ENCODE measurements at places on chromosomes 4 and X.

GRCh38 chr4:94352996-94353395, 10.4 kb upstream of the HPGDS start:
- no peak for DNase-seq

DNA sequence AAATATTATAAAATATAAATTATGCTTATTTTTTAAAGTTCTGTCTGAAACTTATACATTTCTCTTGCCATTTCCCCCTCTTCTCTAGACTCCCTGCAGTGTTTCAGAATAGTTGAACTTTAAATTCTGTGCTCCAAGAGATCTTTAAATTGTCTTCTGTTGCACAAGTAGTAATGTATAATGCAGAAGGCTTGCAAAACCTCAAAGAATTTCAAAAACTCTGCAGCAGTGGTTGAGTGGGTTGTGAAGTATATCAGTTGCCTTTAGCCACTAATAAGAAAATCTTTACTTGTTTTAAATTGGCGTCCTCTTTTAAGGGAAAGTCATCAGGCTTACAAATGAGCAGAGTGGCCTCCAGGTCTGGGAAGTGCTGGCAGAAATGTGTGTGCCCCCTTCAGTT, 1153.3 kb upstream of the PABPC4L start:
- DNase-seq, result no peak

- no peak for DNase-seq
These were observed 211.9 kb upstream of the KIT start for GRCh38 chr4:54445866-54446265.

DNA sequence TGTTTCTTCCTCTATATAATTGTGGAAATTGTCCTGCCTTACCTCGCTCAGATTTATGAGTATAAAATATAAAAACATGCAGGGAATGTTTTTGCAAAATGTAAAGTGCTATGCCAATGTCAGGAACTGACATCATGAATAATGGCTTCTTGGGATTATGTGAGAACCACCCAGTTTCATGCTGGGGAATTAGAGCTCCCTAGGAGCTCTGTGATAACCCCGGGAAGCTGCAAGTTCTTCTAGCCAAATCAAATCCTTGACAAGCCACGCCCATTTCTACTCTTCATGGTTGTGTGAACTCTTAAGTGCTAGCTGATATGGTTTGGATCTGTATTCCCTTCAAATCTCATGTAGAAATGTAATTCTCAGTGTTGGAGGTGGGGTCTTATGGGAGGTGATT, 85.9 kb upstream of the PAK3 start:
- no peak for DNase-seq

DNA sequence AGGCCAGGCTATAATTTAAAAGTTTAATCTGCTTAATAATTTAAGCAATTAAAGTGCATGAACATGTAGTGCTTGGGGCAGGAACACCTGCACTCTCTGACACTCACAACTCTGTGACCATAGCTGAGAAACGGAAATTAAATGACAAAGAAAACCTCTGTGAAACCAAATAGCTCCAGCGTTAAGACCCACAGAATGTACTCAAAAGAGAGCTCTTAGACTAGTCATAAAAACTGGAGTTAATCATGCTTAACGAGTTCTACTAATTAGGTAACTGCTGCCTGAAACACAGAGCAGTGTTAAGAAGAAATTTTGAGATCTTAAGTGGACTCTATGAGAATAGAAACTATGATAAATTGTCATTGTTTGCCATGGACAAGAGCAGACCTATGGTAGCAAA, 174.4 kb upstream of the SPIN4 start:
- no peak for DNase-seq

DNA sequence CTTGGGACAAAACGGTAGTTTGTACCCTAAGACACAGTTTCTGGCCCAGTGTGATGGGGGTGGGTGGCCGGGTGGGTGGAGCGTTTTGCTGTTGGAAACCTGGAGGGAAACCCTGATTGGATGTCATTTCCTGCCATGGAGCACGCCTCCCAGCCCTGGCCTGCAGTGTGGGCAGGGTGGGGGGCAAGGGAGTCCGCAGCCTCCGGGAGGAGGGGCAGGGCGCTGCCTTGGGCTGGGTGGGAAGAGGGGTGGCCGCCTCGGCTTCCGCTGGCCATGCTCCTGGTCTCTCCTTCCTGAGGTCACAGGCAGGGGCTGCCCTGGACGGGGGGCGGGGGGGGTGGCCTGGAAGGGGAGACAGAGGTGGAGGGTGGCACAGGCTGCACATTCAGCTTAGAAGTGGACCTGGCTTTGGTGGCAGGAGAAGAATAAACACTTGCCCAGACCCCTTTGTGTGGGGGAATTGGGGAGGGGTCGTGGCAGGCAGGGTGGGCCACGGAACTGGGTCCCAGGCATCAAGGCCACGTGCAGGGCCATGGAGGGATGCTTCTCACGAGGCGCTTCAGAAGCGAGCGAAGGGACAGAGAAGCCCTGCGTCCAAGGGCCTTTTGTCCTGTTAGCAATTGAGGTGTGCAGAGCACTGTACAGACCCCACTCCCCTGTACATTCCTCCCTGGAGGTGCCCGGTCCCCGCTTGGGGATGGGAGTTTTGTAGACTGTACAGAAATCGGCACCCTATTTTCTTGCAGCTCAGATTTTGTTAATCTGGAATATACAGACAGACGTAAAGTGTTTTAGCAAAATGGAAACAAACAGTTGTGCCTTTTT, 6.2 kb downstream of the NAT8L start:
- DNase-seq, result no peak

DNA sequence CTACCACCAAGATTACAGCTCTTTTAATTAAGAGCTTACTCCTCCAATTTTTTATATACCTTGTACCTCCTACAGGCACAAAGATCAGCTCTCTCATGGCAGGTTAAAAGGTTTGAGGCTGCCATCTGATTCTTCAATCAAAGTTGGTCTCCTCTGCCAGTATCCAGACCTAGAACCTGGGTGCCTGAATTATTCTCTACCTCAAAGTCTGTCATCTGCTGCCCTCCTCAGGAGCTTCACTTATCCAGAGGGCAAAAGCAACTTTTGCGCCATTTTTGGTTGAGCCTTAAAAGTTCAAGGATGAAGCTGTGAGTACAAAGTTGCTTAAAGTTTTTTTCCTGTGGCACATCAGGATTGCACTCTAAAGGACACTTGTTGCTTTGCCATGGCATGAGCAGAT, 343.7 kb upstream of the PPP1R2C start:
- no peak for DNase-seq

DNA sequence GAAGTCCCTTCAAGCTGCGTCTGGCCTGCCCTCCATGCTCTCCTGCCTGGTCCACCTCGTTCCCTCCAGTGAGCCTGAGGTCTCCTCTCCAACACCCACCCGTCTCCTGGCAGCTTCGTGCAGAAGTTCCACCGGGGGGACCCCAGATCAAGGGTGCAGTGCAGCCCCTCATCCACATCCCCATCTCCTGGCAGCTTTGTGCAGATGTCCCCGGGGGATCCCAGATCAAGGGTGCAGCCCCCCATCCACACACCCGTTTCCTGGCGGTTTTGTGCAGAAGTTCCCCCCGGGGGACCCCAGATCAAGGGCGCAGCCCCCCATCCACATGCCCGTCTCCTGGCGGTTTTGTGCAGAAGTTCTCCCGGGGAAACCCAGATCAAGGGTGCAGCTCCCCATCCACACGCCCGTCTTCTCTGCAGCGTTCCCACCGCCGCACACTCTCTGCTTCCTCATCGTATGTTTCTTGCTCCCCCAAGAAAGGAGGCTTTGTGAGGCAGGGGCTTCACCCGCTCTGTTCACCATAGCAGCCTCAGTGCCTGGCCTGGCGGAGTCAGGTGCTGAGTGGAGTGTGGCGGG, 35.7 kb downstream of the PIGG start:
- no peak for DNase-seq

DNA sequence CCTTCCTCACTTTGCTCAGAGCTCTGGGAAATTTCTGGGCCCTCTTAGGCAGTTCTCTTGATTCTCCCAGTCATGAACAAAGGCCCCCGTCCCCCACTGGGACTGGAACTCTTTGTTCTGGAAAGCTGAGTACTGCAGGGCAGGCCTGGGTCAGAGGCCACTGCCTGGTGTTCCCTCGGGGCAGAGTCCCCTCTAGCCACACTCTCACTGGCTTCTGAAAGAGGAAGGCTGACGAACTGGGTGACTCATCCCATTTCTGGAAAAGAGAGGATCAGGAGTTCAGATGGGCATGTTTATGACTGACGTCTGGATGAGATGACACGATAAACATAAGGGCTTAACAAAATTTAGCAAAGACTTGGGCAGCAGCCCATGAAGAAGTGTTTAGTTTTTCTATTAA, 47.7 kb downstream of the DDX3X start:
- DNase-seq, result no peak

DNA sequence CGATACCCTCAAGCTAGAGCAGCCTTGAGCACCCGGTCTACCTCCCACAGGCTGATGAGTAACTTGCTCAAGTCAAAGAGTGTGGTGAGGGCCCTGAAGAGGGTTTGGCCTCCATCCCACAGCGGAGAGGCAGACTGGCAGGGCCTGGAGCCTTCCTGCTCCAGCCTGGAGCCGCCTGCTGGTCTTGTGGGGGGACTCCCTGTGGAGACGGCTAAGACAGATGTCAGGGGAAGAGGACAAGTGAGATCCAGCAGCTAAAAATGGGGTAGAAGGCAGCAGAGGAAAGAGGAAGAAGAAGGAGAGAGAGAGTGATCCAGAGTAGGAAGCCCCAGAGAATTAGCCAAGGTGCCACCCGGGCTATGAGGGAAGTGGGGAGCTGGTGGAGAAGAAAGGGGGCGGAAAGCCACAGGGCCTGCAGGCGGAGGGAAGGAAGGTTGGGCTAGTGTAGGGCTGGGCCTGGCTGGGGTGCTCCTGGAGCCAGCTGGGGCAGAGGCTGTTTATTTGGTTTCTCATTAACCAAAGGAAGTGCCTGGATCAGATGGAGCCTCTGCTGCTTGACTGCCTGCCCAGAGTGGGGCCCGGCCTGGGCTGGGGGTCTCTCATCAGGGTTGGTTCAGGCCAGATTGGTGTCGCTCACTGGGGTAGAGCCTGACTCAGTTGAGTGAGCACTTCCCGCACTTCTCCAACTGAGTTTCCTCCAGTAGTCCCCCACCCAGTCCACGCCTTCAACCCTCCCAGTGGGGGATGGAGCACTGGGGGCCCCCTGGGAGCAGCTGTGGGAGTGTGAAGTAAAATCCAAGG, 14.2 kb downstream of the EFNB1 start:
- no peak for DNase-seq

DNA sequence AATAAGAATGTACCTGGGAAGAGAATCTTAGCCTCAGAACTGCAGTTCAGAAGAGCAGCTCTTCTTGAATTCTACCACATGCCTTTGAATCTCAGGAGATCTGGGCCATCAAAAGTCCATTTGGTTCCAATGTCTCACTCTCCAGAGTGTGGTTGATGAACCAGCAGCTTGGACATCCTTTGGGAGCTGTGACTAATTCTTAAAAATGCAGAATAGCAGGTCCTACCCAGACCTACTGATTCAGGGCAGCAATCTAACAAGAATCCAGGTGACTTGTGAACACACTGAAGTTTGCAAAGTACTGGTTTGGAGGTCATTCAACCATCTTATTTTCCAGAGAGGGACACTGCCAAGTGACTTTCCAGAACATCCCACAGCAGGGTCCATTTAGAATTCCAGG, 244.7 kb downstream of the PACRGL start:
- no peak for DNase-seq

- no peak for DNase-seq
These were observed 43.2 kb downstream of the GALNT7 start for GRCh38 chr4:173211838-173212237.

GRCh38 chr4:107937040-107937439, 5.7 kb downstream of the CYP2U1 start:
- DNase-seq, result no peak

- no peak for DNase-seq
These were observed 165.3 kb upstream of the PPP1R2C start for GRCh38 chrX:42943051-42943974.

DNA sequence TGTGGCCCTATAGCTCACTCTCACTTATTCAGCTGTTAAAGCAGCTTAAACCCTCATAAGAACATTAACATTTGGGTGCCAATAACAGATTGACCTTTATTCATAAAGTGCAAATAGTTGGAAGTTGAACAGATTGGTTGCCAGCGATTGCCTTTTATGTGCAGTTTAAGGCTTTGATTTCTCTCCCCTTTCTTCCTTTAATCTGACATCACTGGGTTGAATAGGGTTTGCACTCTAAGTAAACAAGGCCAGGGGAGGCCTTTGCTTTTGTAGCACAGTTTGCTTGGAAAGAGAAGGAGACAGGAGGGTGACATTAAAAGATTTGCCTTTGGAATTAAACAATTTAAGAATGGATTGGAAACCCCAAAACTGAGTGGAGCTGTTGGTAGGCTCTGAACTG, 114.3 kb downstream of the NKX6-1 start:
- no peak for DNase-seq

- no peak for DNase-seq
These were observed 33.7 kb downstream of the SORBS2 start for GRCh38 chr4:185778307-185778706.

GRCh38 chr4:186761393-186761792, 37.7 kb upstream of the FAT1 start:
- no peak for DNase-seq

DNA sequence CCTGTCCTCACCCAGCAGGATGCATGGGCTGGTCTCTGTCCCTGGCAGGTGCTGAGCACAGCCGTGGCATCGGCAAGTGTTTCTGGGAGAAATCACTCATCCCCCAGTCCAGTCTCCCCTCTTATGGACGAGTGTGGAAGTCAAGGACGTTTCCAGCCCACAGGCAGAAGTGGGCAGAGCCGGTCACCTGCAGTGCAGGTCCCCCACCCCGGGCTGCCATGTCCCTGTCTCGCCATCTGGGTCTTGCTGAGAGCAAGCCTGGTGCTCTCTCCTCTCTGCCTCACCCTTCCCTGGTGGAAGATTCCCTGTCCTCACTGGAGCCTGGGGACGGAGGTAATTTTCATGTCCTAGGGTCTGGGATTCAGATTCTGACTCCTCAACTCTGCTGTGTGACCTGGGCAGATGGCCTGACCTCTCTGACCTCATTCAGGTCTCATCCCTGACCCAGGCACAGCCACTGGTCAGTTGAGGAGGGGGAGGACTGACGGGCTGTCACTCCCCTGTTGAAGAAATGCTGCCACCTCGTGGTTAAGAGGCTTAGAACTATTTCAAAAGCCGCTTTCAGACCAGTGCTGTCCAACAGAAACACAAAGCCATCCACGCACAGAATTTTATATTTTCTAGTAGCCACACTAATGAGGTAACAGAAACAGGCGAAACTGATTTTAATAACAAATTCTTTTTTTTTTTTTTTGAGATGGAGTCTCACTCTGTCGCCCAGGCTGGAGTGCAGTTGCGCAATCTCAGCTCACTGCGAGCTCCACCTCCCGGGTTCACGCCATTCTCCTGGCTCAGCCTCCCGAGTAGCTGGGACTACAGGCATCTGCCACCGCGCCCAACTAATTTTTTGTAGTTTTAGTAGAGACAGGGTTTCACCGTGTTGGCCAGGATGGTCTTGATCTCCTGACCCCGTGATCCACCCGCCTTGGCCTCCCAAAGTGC, 1.8 kb downstream of the CPZ start:
- DNase-seq, result no peak

GRCh38 chr4:146960634-146961033, 15.0 kb upstream of the TTC29 start:
- DNase-seq, result no peak

Measured in NCI-H1105 (cell line).